ENCODE measurements at places on chromosomes 13 and 19. TPM values are rescaled to one million over a fixed set of nuclear protein-coding genes. Genes with fewer than 3 reads are reported as not detected.

CD209 gene
- not detected for total RNA-seq

GNG7 gene
- 0.88 TPM for total RNA-seq

MAST1 gene
- total RNA-seq: 2.3 TPM

CGB8 gene
- not detected for total RNA-seq

KLK4 gene
- not detected for total RNA-seq

PRTN3 gene
- not detected for total RNA-seq

JOSD2 gene
- 36.2 TPM for total RNA-seq

C19orf33 gene
- not detected for total RNA-seq

ZNF71 gene
- total RNA-seq: 2.7 TPM

ZNF536 gene
- not detected for total RNA-seq

MAP4K1 gene
- 205 TPM for total RNA-seq

LILRB4 gene
- total RNA-seq: not detected

PLEKHF1 gene
- 23.6 TPM for total RNA-seq

APLP1 gene
- total RNA-seq: 2.6 TPM

ZNF560 gene
- total RNA-seq: not detected

MEF2B gene
- total RNA-seq: 3.9 TPM

BICRA gene
- total RNA-seq: 14.0 TPM

HRC gene
- not detected for total RNA-seq

ARHGAP35 gene
- total RNA-seq: 17.8 TPM

VSTM2B gene
- not detected for total RNA-seq

GJA3 gene
- 0.14 TPM for total RNA-seq

C19orf67 gene
- total RNA-seq: not detected

BORCS8 gene
- 16.4 TPM for total RNA-seq

MYH14 gene
- not detected for total RNA-seq

FPR2 gene
- total RNA-seq: not detected

CRX gene
- total RNA-seq: not detected

UPF3A gene
- total RNA-seq: 48.5 TPM

FAM124A gene
- 0.24 TPM for total RNA-seq

PNMA8B gene
- 0.05 TPM for total RNA-seq
